ENCODE measurements at places on chromosomes 1 and 21.

GRCh38 chr1:58539553-58539952, 7.0 kb downstream of the OMA1 start:
- no peak for DNase-seq

DNA sequence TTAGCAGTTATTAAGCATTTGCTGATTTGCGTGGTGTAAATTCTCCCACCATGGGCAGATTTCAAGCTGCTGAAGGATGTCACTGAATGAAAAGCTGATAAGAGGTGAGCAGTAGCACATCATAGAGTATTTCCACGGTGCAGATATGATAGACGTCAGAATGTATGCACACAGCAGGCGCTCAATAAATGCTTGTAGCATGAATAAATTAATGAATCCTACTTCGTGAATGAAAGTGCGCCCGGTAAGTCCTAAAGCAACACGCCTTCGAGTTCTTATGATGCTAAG, 510 bp upstream of the UBIAD1 start:
- no peak for DNase-seq

- no peak for DNase-seq
Observed at GRCh38 chr1:193031431-193031830, 27.7 kb downstream of the UCHL5 start.

- no peak for DNase-seq
Observed at GRCh38 chr1:240086726-240087125, 5.0 kb upstream of the FMN2 start.

- no peak for DNase-seq
Observed at GRCh38 chr1:36510418-36510817, 27.7 kb upstream of the CSF3R start.

DNA sequence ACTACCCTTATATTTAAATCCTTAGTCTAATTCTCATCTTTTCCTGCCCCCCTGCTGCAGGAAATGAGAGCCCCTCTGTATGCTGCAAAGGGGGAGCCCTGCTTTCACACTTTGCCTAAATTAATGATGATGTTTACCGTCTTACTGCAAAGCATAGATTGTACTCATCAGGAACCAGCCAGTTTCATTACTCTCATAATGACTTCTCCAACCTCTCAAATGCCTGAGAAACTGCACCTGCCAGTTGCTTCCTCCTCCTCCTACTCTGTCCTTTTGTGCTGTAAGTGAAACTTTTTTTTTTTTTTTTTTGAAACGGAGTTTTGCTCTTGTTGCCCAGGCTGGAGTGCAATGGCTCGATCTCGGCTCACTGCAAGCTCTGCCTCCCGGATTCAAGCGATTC, 101.7 kb downstream of the ADSS2 start:
- DNase-seq = no peak

- peak; percentile 59 for DNase-seq
Observed at GRCh38 chr1:39683591-39684312, 7.5 kb downstream of the HPCAL4 start.

DNA sequence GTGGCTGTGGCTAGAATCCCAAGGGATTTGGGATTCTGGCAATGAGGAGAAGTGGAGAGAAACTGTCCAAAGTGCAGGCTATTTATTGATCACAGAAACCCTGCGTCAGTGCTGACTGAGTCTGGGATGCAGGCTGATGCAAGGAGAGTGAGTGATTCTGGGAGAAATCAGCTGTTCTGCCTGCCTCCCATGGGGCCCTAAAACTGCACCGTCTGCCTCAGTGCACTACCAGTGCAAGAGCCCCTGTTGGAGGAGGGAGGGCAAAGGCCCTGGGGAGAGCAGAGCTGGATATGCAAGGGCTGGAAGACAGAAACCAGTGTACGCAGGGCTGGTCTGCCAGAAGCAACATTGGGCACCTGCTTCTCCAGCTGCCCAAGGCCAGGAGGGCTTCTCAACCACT, 42.6 kb downstream of the C1orf198 start:
- no peak for DNase-seq

GRCh38 chr1:84892705-84893618, at the start of gene LPAR3:
TSS of gene LPAR3 (minus strand) at chr1:84893206. CDS start at chr1:84866120, 27,086 bp downstream.
- DNase-seq = peak; percentile 58

GRCh38 chr1:2982615-2983318, 38.5 kb upstream of the ACTRT2 start:
- DNase-seq = no peak

GRCh38 chr1:29129916-29130315, 6.2 kb upstream of the TMEM200B start:
- no peak for DNase-seq

- no peak for DNase-seq
Observed at GRCh38 chr1:201928266-201928665, 18.1 kb downstream of the LMOD1 start.
